ENCODE measurements at places on chromosomes 4 and X. TPM values are rescaled to one million over a fixed set of nuclear protein-coding genes. Genes with fewer than 3 reads are reported as not detected.

- no peak for DNase-seq
Measured at GRCh38 chr4:189516902-189517301, 423.8 kb upstream of the FRG1 start.

GRCh38 chrX:100478714-100479306 lies 68.7 kb upstream of the PCDH19 start:
- DNase-seq: no peak

GRCh38 chr4:46818604-46819003 lies 90.4 kb downstream of the COX7B2 start:
- no peak for DNase-seq

DNA sequence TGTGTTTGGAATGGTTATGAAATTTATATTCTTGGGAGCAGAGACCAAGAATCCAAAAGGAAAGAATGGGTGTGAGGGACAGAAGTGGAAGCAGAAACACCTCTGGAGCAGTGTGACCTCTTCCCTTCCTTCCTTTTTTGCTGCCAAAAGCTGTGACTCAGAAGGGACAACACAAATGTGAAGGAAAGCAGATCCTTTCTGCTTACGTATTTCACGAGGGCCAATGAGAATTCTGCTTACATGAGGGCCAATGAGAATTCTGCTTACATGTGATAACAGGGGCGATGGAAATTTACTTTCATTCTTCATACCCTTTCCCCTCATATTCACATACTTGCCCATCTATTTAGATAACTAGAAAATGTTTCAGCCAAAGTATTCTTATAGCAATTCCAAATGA lies 404.6 kb downstream of the PRDM5 start:
- DNase-seq: no peak

DNA sequence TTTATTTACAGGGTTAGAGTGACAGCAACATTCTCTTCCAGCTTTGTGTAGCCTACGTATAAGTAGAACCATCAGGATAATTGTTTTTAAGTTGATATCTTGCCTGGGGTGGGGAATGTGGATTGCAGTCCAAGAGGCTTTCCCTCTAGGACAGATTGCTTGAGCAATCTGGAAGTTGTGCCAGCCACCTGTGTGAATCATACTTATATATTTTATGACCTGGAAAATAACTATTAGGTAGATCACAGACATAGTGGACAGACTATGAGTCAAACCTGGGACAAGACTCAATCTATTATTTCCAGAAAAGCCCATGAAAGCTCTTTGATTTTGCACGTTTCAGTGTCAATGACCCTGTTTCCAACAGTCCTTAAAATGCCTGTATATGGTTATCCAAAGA lies 98.9 kb downstream of the TLL1 start:
- DNase-seq: no peak

DNA sequence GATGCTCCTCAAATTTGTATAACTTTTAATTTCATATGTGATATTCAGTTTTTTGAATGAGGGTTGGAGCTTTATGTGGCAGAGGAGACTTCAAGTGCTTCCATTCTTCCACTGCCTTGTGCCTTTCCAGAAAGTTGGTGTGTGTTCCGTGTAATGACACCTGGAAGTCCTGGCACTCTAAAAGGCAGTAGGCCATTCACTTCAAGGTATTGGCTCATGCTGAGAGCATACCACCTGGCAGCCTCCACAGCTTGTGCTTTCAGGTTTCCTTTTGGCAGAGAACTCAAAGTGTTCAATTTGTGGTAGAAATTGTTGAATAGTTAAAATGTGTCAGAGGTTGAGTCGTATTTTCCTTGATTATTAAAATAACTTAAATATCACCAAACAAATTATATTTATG lies 49.6 kb downstream of the GRIA2 start:
- DNase-seq: no peak

DNA sequence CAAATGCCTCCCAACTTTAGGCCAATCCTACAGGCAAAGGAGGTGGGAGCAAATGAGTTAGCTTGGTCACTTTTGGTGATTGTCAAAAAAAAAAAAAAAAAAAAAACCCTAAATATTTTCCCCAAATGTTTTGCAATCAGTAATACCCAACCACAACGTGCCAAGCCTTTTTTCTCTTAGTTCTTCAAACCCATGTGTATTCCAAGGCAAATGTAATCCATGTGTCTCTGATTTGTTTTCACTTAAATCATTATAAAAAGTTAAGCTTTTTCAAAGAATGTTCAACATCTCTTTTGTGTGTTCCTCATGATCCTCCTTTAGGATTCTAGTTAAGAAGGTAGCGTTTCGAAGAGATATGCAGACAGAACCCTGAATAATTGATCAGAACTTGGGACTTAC lies 328.4 kb downstream of the PAPSS1 start:
- DNase-seq: no peak

GRCh38 chrX:102651242-102652011 lies at the start of gene GPRASP1:
Gene GPRASP1, plus strand, starts transcription at chrX:102651483. Its CDS starts 2,431 bp downstream, at chrX:102653914.
- DNase-seq: no peak

- DNase-seq: no peak
Measured at GRCh38 chrX:10048707-10049106, 81.5 kb downstream of the CLDN34 start.

GRCh38 chrX:153669901-153670731 lies 3.5 kb downstream of the PNCK start:
- no peak for DNase-seq

DNA sequence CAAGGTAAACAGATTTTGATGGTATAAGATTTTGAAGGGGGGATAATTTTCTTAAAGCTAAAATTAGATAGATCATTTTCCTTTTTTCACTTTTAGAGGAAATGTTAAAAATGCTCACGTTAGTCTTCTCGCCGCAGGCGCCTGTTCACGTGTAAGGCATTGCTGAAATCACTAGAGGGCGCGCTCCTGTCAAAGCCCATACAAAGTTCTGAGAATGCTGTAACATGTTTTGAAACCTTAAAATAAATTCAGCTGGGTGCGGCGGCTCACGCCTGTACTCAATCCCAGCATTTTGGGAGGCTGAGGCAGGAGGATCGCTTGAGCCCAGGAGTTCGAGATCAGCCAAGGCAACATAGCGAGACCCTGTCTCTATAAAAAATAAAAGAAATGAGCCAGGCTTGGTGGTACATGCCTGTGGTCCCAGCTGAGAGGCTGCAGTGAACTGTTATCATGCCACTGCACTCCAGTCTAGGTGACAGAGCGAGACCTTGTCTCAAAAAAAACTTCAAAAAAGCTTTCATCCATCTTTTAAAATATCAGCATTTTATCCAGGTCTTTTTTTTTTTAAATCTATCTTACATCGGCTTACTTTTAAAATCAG lies 138.0 kb downstream of the RBMX2 start:
- no peak for DNase-seq

Gene FAM9C
- polyA plus RNA-seq: 0.28 TPM

Gene TMPRSS11B
- polyA plus RNA-seq: not detected

Gene GUCY1B1
- 17.3 TPM for polyA plus RNA-seq

Gene ARHGAP24
- 53.2 TPM for polyA plus RNA-seq

Gene ZDHHC15
- 2.1 TPM for polyA plus RNA-seq

Gene SLC25A43
- 8.3 TPM for polyA plus RNA-seq

Gene CXCL10
- 0.23 TPM for polyA plus RNA-seq

All from forelimb muscle (tissue), 1 donor.